NCI-H1694 treated with DMSO at 0.1 percent for 48 hours (cell line): ENCODE measurements at places on chromosomes 6 and 20.

GRCh38 chr6:7176208-7176607, 68.4 kb downstream of the RREB1 start:
- no peak for DNase-seq

DNA sequence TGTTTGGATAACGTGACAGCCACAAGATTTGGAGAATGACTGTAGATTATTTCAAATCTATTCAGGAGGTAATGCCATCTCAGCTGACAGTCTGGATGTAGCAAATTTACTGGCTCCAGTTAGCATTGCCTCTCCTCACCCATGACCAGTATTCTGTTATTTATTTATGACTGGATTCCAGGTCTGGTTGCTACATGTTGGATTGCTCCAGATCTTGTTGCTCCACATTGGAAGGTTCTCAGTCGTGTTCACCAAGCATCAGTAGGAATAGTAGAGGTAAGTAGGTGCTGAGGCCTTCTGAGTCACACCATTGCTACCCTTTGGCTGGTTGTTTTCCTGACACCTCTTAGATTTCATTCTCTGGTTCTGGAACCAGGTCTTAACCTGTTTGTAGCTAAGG, 69.5 kb upstream of the ELOVL5 start:
- DNase-seq: no peak

DNA sequence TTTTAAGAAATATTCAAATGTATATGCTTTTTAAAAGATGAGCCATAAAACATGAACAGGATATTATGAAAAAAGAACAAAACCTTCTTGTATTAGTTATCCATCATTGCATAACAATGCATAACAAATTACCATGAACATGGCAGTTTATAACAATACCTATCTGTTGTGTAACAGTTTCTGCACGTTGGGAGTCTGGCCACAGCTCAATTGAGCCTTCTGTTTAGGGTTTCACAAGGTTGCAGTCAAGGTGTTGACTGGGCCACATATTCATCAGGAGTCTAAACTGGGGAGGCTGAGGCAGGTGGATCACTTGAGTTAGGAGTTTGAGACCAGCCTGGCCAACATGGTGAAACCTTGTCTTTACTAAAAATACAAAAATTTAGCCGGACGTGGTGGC, 149.4 kb upstream of the SMLR1 start:
- no peak for DNase-seq

DNA sequence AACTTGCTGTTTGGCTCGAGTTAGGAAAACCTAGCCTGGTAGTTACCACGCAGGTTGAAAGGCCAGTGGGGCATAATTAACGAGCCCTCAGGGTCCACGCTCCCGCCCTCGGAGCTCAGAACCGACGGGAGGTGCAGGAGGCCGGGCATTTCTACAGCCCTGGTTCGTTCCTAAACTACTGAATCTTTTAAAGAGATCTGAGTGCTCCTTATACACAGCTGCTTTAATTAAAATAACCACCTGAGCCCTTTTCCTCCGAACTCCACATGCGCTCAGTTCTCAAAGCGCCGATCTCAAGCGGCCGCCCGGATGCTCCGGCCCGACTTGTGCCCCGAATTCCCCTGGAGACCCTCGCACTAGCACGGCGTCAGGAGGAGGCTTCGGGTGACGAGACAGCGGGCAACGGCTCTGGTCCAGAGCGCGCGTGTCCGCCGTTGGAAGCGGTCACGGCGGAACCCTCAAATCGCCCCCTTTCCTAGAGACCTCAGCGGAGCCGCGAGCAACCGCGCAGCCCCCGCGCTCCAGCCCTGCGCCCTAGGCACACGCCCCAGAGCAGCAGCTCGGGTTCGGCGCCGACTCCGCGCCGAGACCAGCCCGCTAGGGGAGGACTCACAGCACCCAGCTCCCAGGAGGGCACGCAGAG, 397 bp downstream of the WDR27 start:
- no peak for DNase-seq

- DNase-seq: peak; percentile 60
Observed at GRCh38 chr6:42260972-42261371, 43.3 kb upstream of the MRPS10 start.

- DNase-seq: peak; percentile 84
Observed at GRCh38 chr6:17392978-17393891, at the start of gene CAP2. Gene CAP2 (plus strand): TSS chr6:17393595. CDS start chr6:17421556, 27,961 bp downstream.

GRCh38 chr20:36217226-36217625, 19.1 kb upstream of the AAR2 start:
- DNase-seq: no peak

DNA sequence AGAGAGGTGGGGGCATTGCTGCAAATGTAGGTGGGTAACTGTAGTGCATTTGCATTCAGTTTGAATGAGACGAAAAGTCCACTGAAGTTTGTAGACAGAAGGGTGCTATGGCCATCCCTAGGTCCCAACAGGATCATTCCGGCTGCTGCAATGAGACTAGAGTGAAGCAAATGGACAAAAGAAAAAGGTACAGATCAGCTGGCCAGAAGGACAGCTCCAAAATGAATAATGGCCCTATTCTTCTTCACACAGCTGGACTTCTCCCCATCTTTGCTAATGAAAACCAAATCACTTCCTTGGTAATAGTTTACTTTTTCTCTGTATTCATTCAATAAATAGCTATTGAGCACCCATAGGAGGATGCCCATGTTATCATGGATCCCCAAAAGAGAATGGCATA, 56.4 kb upstream of the TPD52L1 start:
- DNase-seq: no peak

DNA sequence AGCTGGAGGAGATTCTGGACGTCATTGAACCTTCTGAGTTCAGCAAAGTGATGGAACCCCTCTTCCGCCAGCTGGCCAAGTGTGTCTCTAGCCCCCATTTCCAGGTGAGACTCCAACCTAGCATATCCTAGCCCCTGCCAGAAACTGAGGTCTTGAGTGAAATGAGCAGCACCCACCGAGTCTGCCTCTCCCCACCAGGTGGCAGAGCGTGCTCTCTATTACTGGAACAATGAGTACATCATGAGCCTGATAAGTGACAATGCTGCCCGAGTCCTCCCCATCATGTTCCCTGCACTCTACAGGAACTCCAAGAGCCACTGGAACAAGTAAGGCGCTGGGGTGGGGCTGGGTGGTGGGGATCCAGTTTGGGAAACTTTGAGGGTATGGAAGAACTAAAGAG, 4.6 kb downstream of the MEA1 start:
- DNase-seq: peak; percentile 13

DNA sequence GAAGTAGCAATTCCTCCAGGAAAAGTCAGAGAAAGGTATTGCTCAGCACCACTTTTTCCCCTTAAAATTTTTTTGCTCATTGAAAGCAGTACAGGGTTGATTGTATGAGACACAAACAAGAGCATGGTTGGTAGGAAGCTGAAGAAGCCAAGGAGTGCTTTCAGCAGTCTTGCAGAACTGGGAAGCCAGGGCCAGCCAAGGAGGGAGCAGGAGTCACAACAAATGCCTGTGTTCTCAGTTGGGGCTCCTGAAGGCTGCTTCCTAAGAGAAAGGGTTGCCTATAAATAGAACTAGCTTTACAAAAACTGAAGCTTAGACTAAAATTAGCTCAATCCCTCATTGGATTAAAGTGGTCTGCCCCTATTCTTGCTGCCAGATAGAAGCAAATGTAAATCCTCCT, 3.3 kb upstream of the THEMIS start:
- no peak for DNase-seq

DNA sequence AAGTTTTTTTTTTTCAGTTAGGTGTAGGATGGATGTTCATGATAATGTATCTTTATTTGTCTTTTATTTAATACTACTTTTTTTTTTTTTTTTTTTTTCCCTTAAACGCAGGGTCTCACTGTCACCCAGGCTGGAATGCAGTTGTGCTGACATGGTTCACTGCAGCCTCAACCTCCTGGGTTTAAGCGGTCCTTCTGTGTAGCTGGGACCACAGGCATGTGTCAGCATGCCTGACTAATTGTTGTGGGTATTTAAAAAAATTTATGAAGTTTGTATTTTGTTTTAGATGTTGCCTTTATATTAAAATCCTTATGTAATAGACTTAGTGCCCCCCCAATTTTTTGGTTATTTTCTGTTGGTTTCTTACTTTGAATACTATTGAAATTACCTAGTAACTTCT, 42.6 kb downstream of the NCOA3 start:
- no peak for DNase-seq

DNA sequence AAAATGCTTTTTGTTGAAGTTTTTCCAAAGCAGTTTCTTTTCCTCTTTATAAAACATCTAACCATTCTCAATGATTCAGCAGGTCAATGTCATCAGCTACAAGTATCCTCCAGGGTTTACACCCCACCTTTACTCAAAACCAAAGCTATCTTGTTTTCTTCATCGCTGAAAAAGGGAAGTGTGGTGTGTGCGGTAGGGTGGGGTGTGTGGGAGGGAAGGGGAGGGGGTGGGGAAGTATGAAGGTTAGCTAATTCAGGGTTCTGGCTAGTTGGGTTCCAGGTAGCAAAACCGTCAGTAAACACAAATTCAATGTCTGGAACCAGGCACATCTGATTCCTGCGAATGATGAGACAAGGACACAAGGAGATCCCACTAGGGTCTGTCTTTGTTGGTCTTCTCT, 189.6 kb downstream of the GJA10 start:
- DNase-seq: no peak

DNA sequence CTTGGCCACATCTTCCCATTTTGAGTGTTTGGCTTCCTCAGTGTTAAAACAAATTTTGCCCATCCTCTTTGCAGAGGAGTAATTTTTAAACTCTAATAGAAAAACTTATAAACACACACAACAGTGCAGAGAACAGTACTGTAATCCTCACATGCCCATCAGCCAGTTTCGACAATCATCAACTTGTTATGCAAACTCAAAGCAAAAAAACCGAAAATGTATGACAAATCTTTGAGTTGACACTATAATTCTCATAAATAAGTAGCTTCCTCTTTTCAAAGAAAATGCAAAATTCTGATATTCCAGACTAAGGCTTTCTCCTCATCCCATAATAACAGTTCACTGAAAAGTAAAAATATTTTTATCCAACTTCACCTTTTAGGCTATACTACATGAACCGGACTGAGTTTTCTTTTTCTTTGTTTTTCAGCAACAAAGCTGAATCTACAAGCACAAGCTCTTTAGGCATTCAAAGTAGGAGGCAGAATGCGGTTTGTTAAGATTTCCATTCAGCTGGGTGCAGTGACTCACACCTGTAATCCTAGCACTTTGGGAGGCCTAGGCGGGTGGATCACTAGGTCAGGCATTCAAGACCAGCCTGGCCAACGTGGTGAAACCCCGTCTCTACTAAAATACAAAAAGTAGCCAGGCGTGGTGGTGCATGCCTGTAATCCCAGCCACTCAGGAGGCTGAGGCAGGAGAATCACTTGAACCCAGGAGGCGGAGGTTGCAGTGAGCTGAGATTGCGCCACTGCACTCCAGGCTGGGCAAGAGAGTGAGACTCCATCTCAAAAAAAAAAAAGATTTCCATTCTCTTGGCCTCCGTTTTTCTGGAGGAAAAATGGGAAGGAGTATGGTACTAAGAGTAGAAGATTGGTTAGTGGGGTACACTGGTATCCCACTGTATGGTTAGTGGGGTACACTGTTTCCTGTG, 74.8 kb downstream of the GCNT2 start:
- no peak for DNase-seq

DNA sequence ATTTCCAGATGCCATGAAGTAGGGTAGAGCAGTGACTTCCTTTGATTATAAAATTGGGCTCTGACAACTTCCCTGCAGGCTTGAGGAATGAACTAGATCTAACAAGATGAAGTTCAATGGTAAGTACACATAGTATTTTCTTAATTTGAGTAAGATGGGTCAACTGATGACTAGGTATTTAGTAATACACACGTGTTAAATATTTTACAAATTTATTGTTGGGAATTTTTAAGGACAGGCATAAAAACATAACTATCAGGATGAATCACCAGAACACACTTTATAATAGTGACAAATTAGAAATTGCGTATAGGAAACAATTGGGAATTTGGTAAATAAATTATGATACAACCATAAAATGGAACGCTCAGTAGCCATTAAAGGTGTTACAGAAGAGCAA, 762.4 kb upstream of the SLC35B3 start:
- no peak for DNase-seq

GRCh38 chr6:116057766-116058165, 2.9 kb downstream of the FRK start:
- DNase-seq: no peak

GRCh38 chr6:154479771-154480639, 30.5 kb downstream of the CNKSR3 start:
- DNase-seq: no peak

GRCh38 chr6:139311831-139312230, 20.0 kb upstream of the TXLNB start:
- no peak for DNase-seq
